Forelimb muscle (tissue), 1 donor: ENCODE measurements at places on chromosomes 13 and 19.

DNA sequence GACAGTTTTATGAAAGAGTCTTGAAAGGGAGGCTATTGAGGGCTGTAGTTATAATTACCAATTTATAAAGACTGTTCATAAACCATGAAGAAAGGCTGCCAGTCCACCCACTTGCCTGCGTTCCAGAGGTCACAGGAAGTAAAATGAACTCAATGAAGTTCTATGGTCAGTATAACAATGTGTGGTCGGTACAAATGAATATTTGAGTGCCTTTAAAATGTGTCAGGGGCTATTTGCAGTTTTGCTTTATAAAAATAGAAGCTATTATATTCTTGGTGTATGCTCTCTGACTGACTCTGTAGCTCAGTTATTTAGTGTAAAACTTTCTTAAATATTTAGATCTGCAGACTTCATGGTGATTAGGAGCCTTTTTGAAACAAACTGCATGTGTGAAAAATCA, 47.0 kb downstream of the ESD start:
- no peak for DNase-seq

GRCh38 chr19:13669780-13670355, 94.5 kb upstream of the MRI1 start:
- DNase-seq, result no peak

- no peak for DNase-seq
Measured at GRCh38 chr19:30419568-30420180, 47.5 kb downstream of the ZNF536 start.

DNA sequence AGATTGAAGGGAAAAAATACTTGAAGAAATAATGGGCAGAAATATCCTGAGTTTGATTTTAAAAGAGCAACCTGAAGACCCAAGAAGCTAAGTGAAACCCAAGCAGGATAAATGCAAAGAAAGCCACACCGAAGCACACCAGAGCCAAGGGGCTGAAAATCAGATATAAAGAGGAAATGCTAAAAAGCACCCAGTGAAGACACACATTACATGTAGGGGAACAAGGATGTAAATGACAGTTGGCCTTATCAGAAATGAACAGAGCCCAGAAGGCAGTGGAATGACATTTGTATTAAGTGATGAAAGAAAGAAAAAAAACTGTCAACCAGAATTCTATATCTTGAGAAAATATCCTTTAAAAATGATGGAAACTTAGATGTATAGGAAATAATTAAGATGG, 139.1 kb downstream of the SLC7A1 start:
- no peak for DNase-seq

GRCh38 chr19:13744174-13744573, 20.1 kb upstream of the MRI1 start:
- DNase-seq, result no peak

DNA sequence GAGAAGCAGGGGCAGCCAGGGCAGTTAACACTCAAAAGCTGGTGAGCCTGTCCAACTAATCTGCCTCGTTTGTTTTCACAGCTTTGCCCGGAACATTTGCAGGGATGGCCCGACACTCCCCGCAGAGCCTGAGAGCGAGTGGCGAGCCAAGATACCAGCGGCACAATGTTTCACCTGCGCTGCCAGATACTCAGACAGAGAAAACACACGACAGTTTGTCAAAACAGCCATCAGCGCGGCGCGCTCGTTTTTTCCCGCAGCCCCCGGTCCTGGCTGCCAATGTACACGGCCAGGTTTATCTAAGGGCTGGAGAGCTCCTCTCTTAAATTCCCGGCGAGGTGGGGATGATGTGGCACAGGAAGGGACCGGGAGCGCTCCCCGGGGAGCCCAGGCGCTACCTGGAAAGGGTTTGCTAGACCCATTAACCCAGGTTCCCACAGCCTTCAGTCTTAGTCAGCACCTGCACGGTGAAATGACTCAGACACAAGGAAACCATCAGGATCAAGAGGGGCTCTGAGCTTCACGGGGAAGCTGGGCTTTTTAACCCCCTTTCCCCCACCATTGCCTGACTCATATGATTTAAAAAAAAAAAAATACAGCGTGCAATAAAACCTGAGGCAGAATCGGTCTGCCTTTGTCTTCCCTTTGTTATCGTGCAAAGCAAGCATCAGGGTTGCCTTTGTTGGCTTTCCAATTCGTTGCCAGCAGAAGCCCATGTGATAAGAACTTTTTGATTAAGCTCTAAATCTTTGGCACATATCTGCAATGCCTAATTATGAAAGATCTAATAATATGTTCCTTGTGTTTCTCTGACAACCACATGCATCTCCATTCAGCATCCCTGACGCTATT, 186.2 kb downstream of the EFNB2 start:
- DNase-seq, result no peak

DNA sequence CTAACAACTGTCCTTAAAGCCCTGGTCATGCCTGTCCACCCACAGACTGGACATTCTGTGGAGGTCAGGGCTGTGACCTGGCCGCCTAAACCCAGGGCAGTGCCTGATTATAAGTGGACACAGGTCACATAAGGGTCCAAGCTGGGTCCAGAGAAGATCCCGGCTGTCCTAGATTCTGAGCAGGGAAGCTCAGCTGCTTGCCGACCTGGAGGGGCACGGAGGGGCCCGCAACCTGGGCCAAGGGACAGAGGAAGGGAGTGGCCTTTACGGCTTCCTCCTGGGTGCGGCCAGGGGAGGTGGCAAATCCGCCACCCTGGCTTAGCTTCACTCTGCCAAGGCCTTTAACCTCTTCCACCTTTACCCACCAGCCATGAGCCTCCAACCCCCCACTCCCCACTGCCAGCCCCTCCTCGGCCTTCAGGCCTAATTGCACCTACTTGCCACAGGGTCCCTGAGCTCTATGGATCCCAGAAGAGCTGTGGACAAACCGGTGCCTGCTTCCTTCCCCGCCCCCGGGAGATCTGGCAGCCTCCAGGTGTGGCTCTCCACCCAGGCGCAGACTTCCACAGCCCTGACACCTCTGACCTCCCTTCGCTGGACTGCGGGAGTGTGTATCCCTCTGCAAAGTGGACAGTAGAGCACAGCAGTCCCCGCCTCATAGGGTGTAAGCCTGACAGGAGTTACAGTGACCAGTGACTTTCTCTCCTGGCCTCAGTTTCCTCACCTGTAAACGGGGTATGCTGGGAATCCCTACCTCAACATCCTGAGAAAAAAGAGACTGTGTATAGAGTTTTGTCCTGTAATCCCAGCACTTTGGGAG, 1.7 kb downstream of the CD320 start:
- no peak for DNase-seq
